NCI-H748 treated with DMSO at 0.1 percent for 48 hours (cell line): ENCODE measurements at places on chromosomes 3 and 15.

DNA sequence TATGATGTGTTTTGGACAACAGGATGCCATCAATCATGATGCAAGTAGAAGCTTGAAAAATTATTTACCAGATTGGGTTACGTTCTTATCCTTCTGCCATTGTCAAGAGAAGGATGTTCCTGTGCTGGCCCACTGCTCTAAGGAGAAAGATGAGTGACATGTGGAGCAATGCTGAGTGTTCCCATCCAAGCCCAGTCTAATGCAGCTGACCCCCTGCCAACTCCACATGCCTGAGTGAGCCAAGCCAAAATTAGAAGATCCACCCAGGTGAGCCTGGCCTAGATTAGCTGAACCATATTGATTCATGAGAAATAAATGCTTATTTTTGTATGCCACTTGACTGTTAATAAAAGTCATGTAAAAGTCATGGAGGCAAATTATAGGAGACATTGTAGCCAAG is 446.5 kb downstream of the CNTN3 start:
- no peak for DNase-seq

DNA sequence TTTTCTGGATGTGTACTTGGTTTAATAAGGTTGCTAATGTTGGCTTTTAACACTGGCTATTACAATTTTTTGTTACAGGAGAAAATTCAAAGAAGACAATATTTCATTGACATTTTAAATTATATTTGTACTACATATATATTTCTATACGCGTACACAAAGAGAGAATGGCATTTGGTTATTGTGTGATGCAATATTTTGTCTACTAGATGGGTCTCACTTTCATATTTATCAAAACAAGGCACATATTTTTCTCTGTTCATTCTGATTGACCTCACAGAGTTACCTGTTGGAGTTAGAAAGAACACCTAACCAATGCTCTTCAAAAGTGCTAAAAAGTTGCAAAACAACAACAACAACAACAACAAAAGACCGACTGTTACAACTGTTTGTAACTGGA is 50.2 kb upstream of the VGLL3 start:
- DNase-seq: no peak

DNA sequence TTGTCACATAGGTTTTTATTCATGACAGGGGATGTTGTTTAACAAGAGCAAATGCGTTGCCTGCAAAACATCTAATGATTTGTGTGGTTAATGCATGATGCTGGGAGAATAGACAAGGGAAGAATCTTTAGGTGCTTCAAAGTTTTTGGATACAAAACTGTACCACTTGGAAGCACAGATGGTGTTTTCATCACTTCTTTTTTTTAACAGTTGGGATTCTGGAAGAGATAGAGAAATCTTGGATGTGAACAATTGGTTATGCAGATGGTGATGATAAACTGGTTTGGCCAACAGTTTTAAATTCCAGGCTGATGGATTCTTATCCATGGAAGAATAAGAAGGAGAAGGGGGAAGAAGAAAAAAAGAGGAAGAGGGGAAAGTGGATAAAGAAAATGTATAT is 379.4 kb downstream of the KCNH8 start:
- no peak for DNase-seq

- DNase-seq: no peak
Measured at GRCh38 chr15:48667701-48668100, 22.2 kb upstream of the FBN1 start.

- DNase-seq: no peak
Measured at GRCh38 chr3:196641333-196642054, 2.0 kb downstream of the NRROS start.
